Hematopoietic multipotent progenitor cell (in vitro differentiated cells): ENCODE measurements at places on chromosomes 3 and 15. TPM values are rescaled to one million over a fixed set of nuclear protein-coding genes. Genes with fewer than 3 reads are reported as not detected.

ABHD17C gene
- total RNA-seq, result 1.6 TPM

PAQR5 gene
- total RNA-seq, result 0.27 TPM

MUC4 gene
- total RNA-seq, result under 0.01 TPM

PRICKLE2 gene
- total RNA-seq, result under 0.01 TPM

SH2D7 gene
- not detected for total RNA-seq

RTP3 gene
- total RNA-seq, result not detected

FGD5 gene
- 21.8 TPM for total RNA-seq

APBA2 gene
- 7.5 TPM for total RNA-seq

PCLAF gene
- 8.1 TPM for total RNA-seq

C3orf52 gene
- 0.27 TPM for total RNA-seq

GRAMD2A gene
- total RNA-seq, result 0.27 TPM

RASL12 gene
- total RNA-seq, result not detected

GAP43 gene
- total RNA-seq, result not detected

CHST13 gene
- total RNA-seq, result 36.4 TPM

CMTM8 gene
- total RNA-seq, result 2.2 TPM

TERC gene
- 149 TPM for total RNA-seq

IL17RD gene
- total RNA-seq, result 0.27 TPM

NPAP1 gene
- under 0.01 TPM for total RNA-seq

GPR62 gene
- total RNA-seq, result under 0.01 TPM

CCDC54 gene
- total RNA-seq, result not detected

KNG1 gene
- not detected for total RNA-seq

GPR171 gene
- under 0.01 TPM for total RNA-seq
